Stimulated activated CD4-positive, alpha-beta T cell treated with anti-CD3 and anti-CD28 coated beads, Interleukin-1b, Interleukin-23, amount 100 ng/mL, for 4 hours (primary cell): ENCODE measurements at places on chromosomes 3 and 15.

DNA sequence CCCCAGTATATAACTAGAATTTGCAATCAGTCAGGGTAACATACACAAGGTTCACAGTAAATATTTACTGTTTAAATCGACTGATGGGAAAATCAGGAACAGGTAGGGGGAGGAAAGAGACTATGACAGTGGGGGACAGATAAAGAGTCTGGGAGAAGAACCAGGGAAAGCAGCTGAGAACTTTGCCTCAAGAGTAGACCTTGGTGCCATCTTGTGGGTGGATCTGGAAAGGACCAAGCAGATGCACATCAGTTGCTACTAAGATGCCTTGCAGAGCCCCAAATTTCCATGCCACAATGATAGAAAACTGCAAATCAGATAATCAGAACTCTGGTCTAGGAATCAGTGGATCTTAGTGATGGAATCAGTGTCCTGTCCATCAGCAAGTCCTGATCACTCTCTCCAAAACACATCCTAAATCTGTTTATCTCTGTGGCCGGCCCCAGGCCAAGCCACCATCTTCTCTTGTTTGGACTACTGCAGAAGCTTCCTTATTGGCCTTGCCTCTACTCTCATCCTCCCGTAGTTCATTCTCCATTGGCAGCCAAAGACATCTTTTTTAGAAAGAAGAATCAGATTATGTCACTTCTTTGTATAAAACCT lies 62.7 kb downstream of the PDE8A start:
- DNase-seq: no peak

GRCh38 chr15:53576841-53577240 lies 182.6 kb downstream of the WDR72 start:
- no peak for DNase-seq

- DNase-seq: no peak
Observed at GRCh38 chr3:20846832-20847231, 660.8 kb upstream of the SGO1 start.

GRCh38 chr3:3615533-3615932 lies 183.7 kb upstream of the LRRN1 start:
- no peak for DNase-seq

DNA sequence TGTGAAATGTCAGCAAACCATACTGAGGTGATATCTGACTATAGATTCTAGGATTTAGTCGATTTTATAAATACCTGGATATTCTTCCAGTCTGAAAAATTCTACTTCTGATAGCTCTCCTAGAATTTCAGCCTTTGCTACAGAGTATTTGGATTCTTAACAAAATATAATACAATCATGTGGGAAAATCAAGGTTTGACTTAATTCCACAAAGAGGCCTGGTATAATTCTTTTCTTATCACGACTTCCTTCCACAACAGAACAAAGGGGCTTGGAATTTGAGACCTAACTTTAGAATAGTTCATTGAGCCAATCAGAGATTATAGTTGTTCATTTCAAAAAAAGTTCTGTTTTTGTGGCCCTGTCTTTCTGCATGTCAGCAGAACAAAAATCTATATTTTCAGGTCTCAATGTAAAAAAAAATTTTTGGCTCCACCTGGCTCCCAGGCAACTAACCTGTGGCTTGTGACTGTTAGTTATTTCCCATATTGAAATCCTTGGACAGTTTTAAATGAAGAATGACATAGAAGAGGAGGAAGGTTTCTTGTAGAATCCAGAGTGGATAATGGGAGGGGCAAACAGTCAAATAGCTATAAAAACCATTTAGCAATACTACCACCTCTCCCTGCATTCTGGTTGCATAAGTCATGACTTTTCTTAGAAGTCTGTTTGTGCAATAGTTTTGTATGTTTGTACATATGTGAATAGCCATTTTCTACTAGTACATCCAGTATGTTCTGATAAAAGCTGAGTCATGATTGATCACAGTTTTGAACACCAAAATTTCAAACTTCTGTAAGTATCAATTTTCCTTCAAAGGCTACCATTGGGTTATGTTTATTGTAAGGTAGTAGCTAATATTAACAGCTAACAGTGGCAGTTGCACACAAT lies 4.0 kb downstream of the TM4SF1 start:
- DNase-seq: no peak

GRCh38 chr3:188854772-188855149 lies 317.0 kb upstream of the TPRG1 start:
- DNase-seq: no peak

DNA sequence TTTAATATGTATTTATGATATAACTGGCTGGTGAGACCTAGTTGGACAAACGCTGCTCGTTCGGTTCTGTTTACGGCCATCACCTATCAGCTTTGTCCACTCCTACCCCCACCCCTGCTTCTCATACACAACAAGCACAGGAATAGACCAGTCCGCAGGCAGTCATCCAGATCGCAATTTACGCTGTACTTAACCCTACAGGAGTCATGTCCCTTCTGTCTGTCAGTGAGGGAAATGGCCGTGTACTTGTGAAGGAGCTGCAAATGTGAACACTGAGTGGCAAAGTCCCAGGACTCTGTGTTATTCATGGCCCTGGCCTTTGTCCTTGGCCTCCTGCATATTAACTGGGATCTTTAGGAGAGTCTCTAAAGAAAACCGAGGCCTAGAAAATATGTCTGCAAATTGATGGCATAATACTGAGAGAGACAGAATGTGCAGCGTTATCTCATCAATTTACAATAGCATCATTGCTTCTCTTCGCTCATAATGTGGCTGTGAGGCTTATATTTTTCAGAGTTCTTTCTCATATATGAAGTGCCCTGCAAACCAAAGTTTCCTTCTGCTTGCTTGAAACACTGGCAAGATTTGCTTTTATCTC lies 7.2 kb upstream of the ABHD10 start:
- no peak for DNase-seq

DNA sequence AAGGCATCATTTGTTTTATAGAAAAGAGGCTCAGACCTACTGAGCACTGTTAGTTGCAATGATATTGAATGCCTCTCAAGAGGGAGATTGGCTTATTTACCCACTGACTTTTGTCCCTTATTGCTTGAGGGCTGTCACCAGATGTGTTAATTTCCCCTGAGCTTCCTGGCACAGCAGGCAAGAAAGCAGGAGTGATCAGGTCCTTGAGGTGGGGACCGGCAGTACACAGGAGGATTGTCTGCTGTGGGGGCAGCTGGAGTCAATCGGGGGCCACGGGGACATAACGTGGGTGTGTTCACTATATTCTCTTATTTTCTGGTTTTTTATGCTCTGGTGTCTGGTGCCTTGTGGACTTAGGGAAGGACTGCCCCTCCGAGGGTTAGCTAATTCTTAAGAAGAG lies 44.6 kb downstream of the GASK1A start:
- DNase-seq: no peak

GRCh38 chr3:113829576-113830354 lies 8.8 kb upstream of the GRAMD1C start:
- no peak for DNase-seq

DNA sequence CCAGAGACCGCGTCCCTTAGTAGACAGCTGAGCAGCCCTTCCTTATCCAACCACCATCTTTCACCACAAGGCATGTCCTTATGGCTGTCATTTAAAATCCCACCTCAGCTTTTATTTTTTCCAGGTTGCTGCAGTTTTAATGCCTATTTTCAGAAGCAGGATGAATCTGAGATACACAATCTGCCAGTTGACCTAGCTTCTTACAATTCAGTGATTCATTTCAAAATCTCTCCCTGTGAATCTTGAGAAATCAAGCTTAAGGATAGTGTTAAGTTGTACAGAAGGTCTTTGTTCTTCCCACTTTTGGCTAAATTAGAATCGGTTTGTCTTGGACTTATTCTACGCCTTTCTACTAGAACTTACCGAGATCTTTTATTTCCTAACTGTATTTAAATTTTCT lies 522.3 kb upstream of the CFAP20DC start:
- no peak for DNase-seq

DNA sequence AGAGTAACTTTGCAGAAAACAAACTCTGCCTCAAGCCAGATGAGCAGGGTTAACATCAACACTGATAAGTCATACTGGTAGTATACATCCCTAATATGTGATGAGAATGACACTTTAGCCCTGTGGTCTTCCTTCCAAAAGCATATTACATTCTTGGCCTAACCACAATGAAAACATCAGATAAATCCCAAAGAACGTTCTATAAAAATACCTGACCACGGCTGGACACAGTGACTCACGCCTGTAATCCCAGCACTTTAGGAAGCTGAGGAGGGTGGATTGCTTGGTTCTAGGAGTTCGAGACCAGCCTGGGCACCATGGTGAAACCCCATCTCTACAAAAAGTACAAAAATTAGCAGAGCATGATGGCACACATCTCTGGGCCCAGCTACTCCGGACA lies 4.7 kb downstream of the TMCC1 start:
- DNase-seq: no peak

DNA sequence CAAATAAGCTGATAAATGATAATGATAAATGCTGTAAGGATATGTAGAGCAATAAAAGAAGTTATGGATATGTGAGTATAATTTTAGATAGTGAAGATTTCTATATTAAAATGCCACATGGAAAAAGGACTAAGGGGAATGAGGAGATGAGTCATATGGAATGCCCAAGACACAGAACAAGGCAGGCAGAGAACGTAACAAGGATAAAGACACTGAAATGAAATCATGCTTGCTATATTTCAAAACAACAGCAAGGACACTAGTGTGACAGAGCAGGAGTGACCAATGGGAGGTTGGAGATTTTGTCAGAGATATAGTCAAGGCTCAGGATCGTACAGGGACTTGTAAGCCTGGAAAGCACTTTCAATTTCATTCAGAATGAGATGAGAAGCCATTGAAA lies 621.5 kb upstream of the SEMA6D start:
- DNase-seq: no peak
